NCI-H146 (cell line): ENCODE measurements at places on chromosomes 7 and 10.
A peak's percentile ranks its signal among the peaks of the same experiment; 100 is the strongest.

- peak; percentile 57 for DNase-seq
Measured at GRCh38 chr7:12475362-12476063, 71.8 kb upstream of the VWDE start.

DNA sequence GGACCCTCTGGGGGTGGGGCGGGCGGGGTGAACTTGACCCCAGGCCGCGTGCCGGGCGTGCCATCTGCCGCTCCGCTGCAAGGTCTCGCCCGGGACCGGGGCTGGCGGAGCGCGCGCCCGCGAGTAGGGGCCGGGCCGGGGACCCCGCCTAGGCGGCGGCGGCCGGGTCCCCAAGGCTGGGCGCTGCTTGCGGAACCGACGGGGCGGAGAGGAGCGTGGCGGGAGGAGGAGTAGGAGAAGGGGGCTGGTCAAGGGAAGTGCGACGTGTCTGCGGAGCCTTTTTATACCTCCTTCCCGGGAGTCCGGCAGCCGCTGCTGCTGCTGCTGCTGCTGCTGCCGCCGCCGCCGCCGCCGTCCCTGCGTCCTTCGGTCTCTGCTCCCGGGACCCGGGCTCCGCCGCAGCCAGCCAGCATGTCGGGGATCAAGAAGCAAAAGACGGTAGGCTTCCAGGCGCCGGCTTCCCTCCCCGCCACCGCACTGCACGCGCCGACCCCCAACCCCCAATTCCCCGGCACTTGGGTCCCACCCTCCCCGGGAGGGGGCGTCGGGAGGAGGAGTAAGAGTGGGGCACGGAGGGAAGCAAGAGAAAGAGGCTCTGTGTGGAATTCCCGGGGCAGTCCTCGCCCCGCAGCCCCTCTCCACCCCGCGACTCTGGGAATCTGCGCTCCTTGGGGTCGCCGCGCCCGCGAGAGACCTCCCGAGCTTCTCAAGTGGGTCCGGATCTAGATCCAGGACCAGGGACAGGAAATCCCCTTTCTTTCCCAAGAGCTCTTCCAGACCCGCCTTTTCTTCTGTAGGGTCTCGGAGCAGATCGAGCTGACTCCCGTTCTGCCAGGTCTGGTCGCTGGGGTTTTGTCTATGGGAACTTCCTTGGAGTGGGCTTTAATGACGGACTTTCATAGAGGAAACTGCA lies at the start of gene PAPSS2:
Gene PAPSS2, plus strand, starts transcription at position 308 of the 913 bp plus-strand sequence. Its CDS starts 104 bp downstream, at position 412.
- peak; percentile 57 for DNase-seq

GRCh38 chr10:78348411-78349164 lies 314.9 kb downstream of the RPS24 start:
- DNase-seq = no peak

- DNase-seq = peak; percentile 18
Measured at GRCh38 chr7:23662124-23662983, 17.6 kb upstream of the FAM221A start.

DNA sequence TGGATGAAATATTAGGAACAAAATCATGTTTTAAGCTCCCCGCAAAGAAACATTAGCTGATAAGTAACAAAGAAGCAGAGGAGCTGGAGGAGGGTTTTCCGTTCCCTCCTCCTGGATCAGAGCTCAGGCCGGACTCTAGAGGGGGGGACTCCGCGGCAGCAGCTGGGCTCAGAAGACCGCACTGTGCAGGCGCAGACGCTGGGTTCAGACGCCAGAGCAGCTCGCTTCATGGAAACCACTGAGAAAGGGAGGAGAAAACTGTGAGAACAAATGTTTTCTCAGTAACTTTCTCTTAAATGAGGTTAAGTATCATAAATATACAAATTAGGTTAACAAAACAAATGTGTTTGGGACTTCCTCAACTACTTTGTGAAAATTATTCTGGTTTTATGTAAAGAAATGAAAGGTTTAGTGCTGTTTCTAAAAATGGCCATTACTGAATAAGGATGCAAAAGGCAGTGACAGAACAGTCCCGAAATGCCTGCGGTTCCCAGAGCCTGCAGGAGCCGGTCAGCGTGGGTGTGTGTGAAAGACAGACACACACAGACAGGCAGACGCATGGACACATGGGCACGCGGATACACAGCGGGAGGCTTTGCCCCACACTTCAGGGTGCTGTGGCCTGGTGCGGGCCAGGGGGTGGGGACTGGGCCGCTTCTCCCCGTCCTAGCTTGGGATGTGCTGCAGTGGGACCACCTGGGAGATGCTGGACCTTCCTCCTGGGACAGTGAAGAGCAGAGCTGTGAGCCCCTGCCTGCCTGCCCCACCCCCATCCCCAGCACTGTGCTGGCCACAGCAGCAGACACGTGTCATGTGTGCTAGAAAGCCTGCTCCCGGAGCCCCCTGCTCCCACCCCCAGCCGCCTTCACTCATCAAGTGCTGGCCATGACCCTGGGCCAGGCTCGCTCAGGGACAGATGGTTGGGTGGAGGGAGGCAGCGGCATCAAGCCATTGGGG lies 20.3 kb upstream of the ADGRA1 start:
- no peak for DNase-seq

GRCh38 chr7:27389496-27389895 lies 146.9 kb downstream of the EVX1 start:
- no peak for DNase-seq

GRCh38 chr7:66307591-66308215 lies 102.6 kb downstream of the TPST1 start:
- peak; percentile 93 for DNase-seq
